Stimulated activated CD4-positive, alpha-beta T cell treated with anti-CD3 and anti-CD28 coated beads, Interleukin-4, amount 100 ng/mL, for 24 hours (primary cell): ENCODE measurements at places on chromosomes 13 and 19.

DNA sequence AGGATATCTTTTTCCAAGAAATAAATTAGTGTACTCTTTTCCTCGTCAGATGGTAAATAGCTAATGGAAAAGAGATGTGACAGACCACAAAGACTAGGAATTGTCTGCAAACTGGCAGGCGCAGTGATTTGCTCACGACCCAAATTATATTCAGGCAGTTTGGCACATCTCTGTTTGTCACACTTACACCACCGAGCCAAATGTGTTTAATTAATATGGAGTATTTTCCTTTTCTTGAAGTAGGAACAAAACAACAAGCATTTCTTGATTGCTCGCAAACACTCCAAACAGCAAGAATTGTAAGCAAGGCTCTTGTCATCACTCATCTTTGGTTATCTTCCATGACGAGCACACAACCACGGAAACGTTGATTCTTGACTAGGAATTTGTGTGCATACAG, 884.2 kb downstream of the PCDH9 start:
- no peak for DNase-seq

DNA sequence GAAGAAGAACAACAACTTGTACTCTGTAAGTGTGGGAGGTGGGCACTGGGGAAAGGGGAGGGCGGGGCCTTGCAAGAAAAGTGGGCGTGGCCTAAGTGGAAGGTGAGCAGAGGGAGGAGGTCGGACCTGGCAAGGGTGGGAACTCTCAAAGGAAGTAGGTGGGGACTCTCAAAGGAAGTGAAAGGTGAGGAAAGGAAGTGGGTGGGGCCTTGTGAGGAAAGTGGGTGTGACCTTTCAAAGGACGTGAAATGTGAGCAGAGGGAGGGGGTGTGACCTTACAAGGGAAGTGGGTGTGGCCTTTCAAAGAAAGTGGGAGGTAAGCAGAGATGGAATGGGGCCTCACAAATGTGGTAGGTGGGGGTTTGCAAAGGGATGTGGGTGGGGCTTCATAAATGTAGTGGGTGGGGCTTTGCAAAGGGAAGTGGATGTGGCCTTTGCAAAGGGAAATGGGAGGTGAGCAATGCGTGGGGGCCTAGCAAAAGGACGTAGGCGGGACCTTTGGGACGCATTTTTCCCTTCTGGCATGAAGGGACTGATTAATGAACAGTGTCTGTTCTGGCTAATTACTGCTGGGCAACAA, 25.9 kb downstream of the ACSBG2 start:
- DNase-seq: peak; percentile 13

DNA sequence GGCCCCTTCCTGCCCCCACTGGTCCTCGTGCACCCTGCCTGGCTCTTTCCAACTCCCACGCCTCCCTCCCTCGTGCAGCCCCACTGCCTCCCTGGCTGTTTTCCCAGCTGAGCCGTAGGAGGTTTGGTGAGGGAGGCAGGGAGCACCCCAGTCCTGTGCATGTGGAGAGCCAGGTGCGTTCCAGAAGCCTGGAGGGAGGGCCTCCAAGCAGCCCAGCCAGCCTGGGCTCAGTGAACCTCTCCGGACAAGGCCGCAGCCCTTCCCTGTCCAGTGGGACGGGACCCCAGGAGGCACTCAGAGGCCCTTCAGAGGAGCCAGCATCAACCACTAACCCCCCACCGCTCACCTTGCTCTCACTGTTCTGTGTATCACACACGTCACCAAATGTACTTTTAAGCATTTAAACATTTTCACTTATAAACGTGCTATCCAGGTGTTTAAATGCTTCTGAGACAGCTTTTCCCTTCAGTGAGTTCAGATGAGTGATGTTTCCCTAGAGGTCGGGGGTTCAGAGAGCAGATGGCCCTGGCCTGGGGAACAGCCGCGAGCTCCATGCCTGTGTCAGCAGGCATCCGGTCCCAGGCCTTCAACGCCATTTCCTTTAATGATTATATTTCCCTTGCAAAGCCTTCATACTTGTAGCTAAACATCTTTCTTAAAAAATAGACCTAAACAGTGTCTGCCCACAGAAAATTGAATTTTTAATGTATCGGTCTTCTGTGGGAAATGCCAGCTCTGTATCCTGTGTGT, 122.6 kb downstream of the ATP11A start:
- DNase-seq: no peak

- no peak for DNase-seq
These were observed 208.0 kb downstream of the DLEU7 start for GRCh38 chr13:50635504-50635903.

DNA sequence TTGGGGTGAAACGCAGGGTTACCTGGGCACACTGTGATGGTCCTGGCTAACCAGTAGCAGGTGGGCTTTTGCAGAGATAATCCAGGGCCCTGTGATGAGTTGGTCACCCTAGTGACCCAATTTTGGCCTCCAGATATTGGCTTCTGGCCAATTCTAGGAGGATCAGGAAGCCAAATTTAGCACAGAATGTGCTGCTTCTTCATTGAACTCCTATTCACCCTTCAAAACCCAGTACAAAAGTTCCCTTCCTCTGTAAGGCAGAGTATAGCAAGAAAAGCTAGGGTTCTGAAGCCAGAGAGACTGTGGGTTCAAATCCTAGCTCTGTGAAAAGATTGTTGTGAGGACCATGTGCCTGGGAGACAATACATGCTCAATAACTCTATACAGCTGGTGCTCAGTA, 70.8 kb downstream of the INSR start:
- no peak for DNase-seq

DNA sequence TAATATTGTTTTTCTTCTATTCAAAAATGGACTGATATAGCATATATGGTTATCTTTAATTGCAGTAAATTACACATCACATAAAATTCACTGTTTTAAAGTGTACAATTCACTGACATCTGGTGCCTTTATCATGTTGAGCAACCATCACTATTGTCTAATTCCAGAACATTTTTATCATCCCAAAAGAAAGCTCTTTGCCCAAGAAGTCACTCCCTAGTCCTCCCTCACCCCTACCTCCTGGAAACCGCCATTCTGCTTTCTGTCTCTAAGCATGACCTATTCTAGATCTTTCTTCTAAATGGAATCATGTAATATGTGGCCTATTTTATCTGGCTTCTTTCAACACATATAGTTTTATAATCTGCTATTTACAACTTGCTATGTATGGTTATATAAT, 525.6 kb downstream of the DCT start:
- no peak for DNase-seq

DNA sequence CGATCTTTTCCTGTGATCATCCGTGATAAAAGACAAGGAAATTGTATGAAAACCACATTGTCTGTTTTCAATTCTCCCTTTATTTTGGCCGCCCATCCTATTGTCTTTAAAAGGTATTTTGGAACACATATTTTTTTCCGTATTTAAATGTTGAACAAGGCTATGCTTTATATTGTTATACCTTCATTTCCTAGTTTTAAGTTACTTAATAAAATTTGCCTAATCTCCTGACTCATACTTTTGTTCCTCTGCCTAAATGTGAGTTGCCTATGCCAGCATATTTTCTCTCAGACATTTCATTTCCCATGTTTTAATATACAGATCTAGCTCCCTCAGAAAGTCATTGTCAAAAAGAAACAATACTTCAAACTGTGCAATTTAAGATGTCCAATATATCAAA, 104.2 kb downstream of the SLITRK6 start:
- DNase-seq: no peak

DNA sequence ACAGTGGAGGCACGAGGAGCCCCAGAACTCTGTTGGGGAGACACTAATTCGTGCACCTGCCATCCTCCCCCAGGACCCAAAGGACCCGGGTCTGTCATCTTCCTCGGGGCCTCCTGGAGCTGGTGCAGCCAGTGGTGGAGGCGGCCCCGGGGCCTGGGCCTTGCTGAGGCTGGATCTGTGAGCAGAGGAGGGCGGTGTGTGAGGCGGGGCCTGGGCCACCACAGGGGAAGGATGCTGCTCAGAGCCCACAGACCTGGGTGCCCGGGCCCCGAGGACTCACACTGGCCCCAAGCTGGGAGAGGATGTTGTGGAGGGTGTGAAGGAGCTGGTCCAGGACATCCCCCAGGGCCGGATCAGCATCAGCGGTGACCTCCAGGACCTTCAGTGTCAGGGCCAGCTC, 8.3 kb downstream of the IFNL3 start:
- peak; percentile 13 for DNase-seq

DNA sequence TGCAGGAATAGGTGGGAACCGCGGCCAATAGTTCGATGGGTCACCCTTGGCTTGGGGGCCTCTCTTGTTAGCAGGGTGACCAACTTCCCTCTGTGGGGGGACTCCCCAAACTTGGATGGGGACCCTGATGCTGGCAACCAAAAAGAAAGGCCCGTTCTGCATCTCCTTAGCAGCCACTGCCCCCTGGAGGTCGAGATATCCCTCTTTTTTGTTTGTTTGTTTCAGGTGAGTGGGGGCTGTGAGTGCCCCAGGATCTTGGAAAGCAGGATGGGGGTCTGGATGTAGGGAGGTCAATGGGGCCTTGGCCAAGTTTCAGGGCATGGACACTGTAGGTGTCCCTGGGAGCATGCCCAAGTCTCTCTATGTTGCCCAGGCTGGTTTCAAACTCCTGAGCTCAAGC, 7.7 kb upstream of the CRTC1 start:
- no peak for DNase-seq

DNA sequence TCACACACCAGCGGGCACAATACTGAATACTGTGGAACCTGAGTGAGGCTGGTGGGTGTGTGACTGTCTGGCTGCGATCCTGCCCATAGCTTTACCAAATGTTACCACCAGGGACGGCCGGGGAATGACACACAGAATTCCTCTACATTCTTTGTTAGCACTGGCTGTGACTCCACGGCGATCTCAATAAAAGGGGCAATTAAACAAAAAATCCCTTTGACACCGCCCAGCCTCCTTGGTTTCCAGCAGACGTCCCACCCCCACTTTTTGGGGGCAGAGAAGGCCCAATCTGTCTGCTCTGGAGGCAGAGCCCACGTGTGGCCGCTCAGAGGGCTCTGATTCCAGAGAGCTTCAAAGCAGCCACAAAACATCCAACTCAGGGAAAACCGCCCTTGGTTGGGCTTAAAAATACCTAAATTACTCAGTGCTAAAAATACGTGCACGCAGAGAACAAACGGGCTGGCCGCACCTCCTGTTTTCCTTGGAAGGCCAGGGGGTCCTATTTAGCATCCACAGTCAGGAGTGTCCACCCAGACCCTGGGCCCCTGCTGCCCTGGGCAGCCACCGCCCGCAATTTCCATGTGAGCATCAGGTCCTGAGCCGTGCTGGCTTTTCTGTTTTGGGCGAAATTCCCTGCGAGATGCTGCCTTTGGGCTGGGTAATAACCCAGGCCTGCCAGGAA, 47.8 kb downstream of the GADD45B start:
- DNase-seq: no peak

- DNase-seq: no peak
These were observed 9.9 kb downstream of the MYDGF start for GRCh38 chr19:4660181-4660791.

- DNase-seq: peak; percentile 14
These were observed at the start of gene SHISA2 for GRCh38 chr13:26051657-26052311. Gene SHISA2 (minus strand): TSS chr13:26052016. CDS start chr13:26050975, 1,041 bp downstream.

- no peak for DNase-seq
These were observed 10.8 kb downstream of the PRR36 start for GRCh38 chr19:7863157-7863970.

DNA sequence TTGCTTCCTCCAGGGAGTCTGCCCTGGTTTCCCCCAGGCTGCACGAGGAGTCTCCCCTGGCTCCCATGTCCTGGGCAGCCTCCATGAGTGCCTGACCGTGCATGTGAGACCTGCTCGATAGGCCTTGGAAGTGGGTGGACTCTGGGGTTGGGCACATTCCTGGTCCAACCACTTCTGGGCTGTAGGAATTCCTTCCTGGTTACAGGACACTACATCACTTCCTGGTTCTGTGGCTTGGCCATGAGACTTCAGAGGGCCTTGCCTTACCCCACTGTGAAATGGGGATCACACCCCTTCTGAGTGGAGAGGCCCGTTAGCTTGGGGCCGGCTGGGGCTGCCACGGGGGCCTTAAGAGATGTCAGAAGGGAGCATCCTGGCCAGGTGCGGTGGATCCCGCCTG, 4.0 kb upstream of the ZNF628 start:
- DNase-seq: no peak

GRCh38 chr19:32998722-32999121, 26.7 kb downstream of the FAAP24 start:
- DNase-seq: no peak

DNA sequence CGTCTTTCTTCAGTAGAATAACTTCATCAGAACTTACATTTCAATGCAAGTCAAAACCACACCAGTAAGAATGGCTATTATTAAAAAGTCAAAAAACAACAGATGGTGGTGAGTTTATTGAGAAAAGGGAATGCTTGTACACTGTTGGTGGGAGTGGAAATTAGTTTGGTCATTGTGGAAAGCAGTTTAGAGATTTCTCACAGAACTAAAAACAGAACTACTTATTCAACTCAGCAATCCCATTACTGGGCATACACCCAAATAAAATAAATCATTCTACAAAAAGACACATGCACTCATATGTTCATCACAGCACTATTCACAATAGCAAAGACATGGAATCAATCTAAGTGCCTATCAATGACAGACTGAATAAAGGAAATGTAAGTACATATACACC, 231.2 kb downstream of the NHLRC3 start:
- DNase-seq: no peak

- no peak for DNase-seq
These were observed 3.2 kb downstream of the MYPOP start for GRCh38 chr19:45899253-45899652.

- no peak for DNase-seq
These were observed 1732.9 kb upstream of the SLC10A2 start for GRCh38 chr13:104799152-104799551.

- DNase-seq: no peak
These were observed 92.3 kb downstream of the TNFSF13B start for GRCh38 chr13:108361769-108362168.

GRCh38 chr13:30172593-30173302, 134.6 kb downstream of the KATNAL1 start:
- DNase-seq: no peak

GRCh38 chr13:97321101-97321500, 99.0 kb downstream of the MBNL2 start:
- no peak for DNase-seq

GRCh38 chr19:41955521-41955920, 3.6 kb downstream of the RABAC1 start:
- no peak for DNase-seq

- DNase-seq: no peak
These were observed 79.3 kb upstream of the TM9SF2 start for GRCh38 chr13:99421758-99422585.

- no peak for DNase-seq
These were observed 1.7 kb downstream of the TUBA3C start for GRCh38 chr13:19179916-19180315.

GRCh38 chr19:19057720-19058119, 6.1 kb upstream of the SLC25A42 start:
- no peak for DNase-seq

- no peak for DNase-seq
These were observed 799.8 kb upstream of the SLC10A2 start for GRCh38 chr13:103866048-103866447.

- DNase-seq: no peak
These were observed 36.7 kb upstream of the DOCK9 start for GRCh38 chr13:99014522-99014921.

DNA sequence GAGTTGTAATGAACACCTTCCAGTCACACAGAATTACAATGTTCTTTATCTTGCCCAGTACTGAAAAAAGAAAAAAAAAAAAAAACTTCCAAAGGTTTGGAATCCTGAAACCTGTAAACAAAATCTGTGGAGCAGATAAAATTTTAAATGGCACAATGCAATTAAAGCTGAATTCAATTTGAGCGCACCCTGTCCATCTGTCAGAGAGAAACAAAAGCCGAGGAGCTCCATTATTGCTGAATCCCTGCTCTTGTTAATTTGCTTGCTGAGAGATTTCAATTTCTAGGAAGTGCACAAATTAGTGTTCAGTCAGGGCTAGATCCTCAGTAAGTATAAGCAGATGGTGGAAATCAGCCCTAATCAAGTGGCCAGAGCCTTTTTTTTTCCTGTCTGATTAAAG, 65.2 kb downstream of the DACH1 start:
- no peak for DNase-seq
